Posterior vena cava (tissue), 2 donors: ENCODE measurements at places on chromosomes 7 and 10. TPM values are rescaled to one million over a fixed set of nuclear protein-coding genes. Genes with fewer than 3 reads are reported as not detected.
A peak's percentile ranks its signal among the peaks of the same experiment; 100 is the strongest.

DNA sequence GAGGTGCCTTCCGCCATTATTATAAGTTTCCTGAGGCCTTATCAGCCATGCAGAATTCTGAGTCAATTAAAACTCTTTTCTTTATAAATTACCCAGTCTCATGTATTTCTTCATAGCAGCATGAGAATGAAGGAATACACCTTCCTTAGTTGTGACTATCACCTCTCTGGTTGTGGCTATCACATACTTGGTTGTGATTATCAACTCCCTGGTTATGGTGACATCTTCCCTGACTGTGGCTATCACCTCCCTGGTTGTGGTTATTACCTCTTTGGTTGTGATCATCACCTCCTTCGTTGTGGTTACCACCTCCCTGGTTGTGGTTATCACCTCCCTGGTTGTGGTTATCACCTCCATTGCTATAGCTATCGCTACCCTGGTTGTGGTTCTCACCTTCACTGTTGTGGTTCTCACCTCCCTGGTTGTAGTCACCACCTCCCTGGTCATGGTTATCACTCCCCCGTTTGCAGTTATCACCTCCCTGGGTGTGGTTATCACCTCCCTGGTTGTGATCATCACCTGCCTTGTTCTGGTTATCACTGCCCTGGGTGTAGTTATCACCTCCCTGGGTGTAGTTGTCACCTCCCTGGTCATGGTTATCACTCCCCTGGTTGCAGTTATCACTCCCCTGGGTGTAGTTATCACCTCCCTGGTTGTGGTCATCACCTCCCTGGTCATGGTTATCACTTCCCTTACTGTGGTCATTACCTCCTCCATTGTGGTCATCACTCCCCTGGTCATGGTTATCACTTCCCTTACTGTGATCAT lies 105.9 kb downstream of the GPR26 start:
- DNase-seq: no peak

Gene TNS3
- 69.3 TPM for total RNA-seq

GRCh38 chr10:5443429-5443828 lies 31.1 kb downstream of the NET1 start:
- DNase-seq: no peak

GRCh38 chr7:101586906-101587677 lies 42.0 kb downstream of the MYL10 start:
- peak; percentile 18 for DNase-seq

GRCh38 chr7:98321301-98321700 lies 39.8 kb downstream of the BRI3 start:
- DNase-seq: no peak

Gene OPN4
- not detected for total RNA-seq
